CD4-positive, alpha-beta T cell treated with Interleukin-10 for 1 hour (primary cell): ENCODE measurements at places on chromosomes 7 and 10.
A peak's percentile ranks its signal among the peaks of the same experiment; 100 is the strongest.

GRCh38 chr10:106304056-106304455, 860.5 kb downstream of the SORCS1 start:
- DNase-seq: no peak

DNA sequence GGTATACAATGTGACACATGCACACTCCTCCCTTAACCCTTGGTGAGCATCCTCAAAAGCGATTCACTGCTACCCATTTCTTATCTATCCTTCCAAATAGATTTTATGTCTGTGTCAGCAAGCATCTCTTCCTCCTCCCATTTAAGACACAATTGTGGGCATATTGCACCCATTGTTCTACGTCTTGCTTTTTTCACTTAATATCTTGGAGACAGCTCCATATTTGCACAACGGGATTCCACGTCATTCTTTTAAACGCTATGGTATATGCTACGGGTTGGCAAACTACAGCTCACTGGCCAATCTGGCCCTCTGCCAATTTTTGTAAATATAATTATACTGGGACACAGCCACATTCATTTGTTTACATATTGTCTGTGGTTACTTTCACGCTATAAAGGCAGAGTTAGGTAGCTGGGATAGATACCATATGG, 88.6 kb downstream of the RNF216 start:
- no peak for DNase-seq

GRCh38 chr7:99422186-99422585, 13.4 kb downstream of the BUD31 start:
- DNase-seq: no peak

DNA sequence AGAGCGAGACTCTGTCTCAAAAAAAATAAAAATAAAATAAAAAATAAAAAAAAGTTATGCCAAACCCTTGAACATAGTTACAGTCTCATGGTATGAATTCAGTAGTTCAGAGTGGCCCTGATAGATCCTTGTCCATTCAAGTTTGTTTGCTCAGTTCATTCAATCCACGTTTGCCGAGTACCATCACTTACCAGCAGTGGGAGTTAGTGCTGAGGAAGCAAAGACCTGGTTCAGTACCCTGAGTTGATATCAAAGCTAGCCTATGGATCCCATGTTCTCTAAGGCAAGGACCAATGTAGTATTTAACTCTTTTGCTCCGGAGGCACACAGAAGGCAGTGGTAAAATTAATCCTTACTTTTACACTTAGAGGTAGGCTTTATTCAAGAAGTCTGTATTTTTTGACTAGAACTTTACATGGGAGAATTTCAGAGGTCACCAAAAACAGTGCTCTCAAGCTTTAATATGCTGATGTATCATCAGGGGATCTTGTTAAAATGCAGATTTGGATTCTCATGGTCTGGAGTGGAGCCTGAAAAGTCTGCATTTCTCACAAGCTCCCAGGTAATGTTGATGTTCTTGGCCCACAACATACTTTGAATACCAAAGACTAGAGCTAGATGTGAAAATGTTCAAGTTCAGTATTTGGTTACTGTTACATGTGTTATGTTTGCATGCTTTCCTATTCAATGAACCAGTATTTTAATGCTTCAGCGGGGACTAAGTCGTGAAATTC, 38.1 kb upstream of the HBP1 start:
- DNase-seq: no peak

- DNase-seq: peak; percentile 69
Measured at GRCh38 chr10:43299579-43299978, 32.7 kb upstream of the RASGEF1A start.

- DNase-seq: no peak
Measured at GRCh38 chr7:143229054-143229790, 7.4 kb downstream of the TAS2R40 start.

DNA sequence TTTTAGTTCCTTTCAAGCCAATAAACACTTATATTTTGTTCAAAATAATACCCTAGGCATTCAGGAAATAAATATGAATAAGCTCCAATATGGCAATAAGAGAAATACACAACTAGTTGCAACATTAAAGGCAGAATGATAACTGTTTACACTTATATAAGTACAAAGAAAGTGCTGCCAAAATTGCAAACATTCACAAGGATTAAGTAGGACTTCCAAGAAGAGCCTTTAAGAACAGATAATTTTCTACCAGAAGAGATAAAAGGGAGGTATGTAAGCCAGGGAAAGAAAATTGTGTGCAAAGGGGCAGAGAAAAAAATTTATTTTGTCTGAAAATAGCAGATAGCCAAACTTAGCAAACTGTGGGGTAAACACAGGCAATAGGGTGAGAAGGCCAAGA, 83.8 kb downstream of the CTNNA3 start:
- no peak for DNase-seq

GRCh38 chr10:132096863-132097478, 31.2 kb downstream of the JAKMIP3 start:
- DNase-seq: no peak

GRCh38 chr10:132562916-132563456, 25.4 kb downstream of the INPP5A start:
- DNase-seq: no peak

DNA sequence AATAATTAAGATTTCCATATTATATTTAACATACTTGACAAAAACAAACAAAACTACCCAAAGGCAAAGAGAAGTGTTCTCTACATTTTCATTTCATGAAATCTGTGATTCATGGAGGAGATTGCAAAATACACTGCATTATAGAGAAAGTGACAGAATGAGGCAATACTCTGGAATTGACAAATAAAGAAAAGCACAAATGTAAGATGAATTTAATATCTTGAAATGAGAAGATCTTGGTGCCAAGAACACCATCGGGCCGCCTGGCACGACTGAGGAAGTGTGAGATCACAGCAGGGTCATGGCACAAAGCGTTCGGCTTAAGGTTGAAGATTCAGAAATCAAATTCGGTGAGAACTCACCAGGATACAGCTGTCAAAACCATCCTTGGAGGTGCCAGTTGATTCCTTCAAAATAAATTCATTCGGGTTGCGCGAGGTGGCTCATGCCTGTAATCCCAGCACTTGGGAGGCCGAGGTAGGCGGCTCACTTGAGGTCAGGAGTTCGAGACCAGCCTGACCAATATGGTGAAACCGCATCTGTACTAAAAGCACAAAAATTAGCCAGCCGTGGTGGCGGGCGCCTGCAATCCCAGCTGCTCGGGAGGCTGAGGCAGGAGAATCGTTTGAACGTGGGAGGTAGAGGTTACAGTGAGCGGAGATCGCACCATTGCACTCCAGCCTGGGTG, 174.0 kb upstream of the PFKP start:
- no peak for DNase-seq

DNA sequence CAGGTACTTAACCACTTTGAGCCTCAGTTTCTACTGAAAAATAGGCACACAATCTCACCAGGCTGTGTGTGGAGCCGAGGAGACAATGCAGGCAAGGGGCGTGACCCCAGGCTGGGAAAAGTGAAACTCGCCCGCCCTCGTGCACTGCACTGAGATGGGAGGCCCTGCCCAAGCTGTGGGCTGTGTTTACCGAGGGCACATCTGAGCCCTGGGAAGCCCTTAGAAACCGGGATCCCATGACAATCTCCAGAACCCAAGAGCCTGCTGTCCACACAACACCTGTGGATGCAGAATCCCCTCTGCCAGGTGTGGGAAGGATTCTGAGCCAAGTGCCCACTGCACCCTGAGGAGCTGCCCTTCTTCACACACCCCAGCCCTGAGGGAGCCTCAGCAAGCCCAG, 198.3 kb downstream of the GRID1 start:
- no peak for DNase-seq

GRCh38 chr10:72890086-72890485, 3.5 kb upstream of the OIT3 start:
- DNase-seq: no peak

DNA sequence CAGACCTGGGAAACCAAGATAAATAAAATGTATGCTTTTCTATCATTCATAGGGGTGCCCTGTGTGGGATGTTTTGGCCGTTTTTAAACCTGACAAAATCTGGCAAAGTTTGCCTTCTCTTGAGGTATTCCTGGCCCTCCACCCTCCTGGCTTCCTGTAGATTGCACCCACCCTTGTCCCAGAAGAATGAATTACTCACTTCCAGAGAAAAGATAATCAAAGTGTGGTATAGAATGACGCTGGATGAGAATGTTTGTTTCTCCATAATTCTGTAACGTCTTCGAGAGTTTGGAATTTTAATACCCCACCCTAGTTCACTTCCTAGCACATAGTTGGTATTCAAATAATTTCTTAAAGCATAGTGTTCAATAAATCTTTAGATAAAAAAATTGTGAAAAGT, 519.7 kb upstream of the PFKP start:
- no peak for DNase-seq

DNA sequence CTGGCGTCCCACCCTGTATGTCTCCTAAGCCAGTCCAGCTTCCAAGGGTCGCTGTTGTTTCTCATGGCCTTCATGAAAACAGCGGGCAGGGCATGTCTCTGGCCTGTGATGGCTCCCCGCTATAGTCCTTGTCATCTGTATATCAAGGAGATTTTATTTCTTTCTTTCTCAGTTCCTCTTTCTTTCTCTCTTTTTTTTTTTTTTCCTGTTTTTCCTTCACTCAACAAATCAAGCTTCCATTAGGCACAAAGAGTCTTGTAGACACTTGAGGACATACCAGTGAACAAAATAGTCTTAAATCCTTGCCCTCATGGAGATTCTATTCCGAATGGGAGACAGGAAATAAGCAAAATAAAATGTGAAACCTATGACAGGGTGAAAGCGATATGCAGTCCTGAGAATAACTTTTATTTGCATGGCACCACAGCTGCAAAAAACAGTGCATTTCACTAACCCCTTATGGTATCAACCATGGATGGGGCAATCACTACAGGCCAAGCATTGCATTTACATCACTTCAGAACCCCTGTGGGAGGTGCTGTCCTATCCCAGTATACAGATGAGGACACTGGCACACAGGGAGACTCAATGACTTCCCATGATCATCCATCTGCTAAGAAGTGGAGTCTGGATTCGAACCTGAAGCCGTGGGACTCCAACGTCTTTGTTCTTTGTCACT, 50.7 kb downstream of the SYPL1 start:
- DNase-seq: no peak
